CD4-positive, alpha-beta T cell treated with Interleukin-1 beta for 1 hour (primary cell): ENCODE measurements at places on chromosomes 1 and 21.

- no peak for DNase-seq
Measured at GRCh38 chr1:172950528-172950927, 100.2 kb downstream of the TNFSF18 start.

DNA sequence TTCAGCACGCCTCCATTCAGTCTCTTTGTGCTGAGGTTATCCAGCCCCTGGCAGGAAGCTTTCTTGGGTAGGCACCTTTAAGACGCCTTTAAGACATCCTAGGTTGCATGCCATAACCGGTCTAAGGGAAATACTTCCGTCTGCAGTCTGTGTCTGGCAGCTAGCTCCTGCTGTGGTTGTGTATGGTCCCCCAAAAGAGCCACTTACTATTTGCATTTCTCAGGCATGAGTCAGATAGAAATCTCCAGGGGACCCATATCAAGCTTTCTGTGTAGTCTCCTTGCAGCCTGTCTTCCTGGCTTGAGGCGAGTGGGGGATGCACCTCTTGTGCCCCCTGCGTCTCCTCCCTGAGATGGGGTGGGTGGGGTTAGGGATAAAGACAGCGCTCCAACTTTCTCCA is 10.0 kb upstream of the RYR2 start:
- DNase-seq = no peak

GRCh38 chr1:246641394-246641793 is 75.1 kb downstream of the CNST start:
- DNase-seq = no peak

- no peak for DNase-seq
Measured at GRCh38 chr1:24084050-24084449, 27.9 kb downstream of the MYOM3 start.

DNA sequence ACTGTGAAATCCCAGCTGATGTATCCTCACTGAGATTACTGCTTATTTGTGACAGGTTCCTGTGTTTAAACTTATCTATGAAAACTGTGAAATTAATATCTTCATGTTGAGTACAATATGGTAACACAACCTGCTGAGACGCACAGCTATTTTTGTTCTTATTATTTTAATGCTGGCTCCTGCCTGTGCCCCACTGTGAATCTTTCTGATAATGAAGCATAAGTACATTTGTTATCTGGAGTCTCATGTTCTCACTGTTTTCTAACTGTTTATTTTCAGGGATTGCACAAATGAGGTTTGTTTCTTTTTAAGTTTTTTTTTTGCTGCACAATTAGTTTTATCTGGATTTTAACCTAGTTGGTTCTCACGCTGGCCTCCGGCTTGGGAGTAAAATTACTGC is 39.9 kb upstream of the IFNAR2 start:
- DNase-seq = no peak

DNA sequence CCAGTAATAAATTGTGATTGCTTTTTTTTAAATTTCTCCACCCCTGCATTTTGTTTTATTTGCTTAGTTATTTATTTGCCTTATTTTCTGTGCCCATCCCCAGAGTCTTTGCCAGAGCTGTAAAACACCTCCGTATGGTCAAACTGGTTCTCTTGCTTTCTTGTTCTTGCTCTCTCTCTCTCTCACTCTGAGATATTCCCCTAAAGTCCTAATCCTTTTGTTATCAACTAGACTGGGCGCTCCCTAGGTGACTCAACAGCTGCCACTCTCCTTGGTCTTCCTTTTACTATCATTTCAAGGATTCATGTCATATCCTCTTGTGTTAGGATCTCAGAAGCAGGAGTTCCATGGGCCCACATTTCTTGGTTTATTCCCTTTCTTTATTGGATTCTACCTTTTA is 160.0 kb downstream of the PRDM2 start:
- DNase-seq = no peak

DNA sequence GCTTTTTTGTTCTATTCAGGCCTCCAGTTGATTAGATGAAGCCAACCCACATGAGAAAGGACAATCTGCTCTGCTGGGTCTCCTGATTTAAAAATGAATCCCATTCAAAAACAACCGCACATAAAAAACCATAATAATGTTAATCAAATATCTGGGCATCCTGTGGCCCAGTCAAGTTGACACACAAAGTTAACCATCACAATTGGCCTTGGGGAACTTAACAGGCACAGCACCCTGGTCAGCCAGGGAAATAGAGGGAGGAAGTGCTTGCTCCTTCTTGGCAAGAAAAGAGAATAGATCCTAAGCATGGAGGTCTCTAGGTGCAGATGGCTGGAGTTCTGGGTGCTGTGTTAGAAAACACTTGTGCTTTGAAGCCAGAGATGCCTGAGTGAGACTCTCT is 109.6 kb upstream of the OLIG2 start:
- no peak for DNase-seq

DNA sequence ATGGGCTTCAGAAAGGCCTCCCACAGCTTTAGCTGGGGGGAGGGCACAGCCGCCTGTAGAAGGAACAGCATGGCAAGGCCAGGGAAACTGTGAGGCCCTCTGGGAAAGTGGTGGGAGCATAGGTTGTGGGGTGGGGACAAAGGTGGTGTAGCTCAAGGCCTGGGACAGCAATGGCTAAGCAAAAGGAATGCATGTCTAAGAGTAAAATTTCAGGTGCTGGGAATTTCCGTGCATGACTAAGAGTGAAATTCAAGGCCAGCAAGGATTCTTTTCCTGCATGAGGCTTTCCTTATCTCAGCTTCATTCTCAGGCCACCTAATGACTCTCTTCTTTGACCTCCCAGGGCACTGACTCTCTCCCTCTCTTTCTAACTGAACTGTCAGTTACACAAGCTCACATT is 86.5 kb upstream of the WNT4 start:
- DNase-seq = no peak

DNA sequence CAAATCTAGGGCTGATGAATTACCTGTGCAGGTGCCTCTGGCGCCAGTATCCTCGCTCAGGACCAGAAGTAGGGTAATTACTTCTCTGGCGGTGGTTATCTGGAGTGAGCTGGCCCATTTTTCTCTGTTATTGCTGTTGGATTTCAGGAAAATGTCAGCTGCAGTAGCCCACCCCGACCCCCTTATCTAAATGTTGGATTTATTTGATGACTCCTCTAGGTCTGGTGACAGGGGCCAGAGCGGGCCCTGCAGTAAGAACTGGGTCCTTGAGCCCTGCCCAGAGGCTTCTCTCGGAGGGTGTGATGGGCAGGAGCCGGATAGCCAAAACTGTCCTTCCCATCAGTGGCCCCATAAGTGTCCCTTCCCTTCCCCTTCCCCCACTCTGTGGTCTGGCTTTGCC is 384.3 kb downstream of the PTPRU start:
- DNase-seq = no peak
